Neural progenitor cell (in vitro differentiated cells): ENCODE measurements at places on chromosomes 5 and 9. TPM values are rescaled to one million over a fixed set of nuclear protein-coding genes. Genes with fewer than 3 reads are reported as not detected.
A peak's percentile ranks its signal among the peaks of the same experiment; 100 is the strongest.

ZDHHC11 gene
- total RNA-seq, result 0.92 and 9.5 TPM in 2 replicates

PHF24 gene
- 0.71 and 1.8 TPM in 2 replicates for total RNA-seq

SLC6A7 gene
- total RNA-seq, result not detected in 2 replicates

PLPP7 gene
- total RNA-seq, result 5.4 and 11.5 TPM in 2 replicates

CCDC171 gene
- total RNA-seq, result 6.1 and 9.3 TPM in 2 replicates

GLE1 gene
- 22.7 and 26.3 TPM in 2 replicates for total RNA-seq

CCDC192 gene
- 2.7 TPM in 1 of 2 replicates, not detected in the other for total RNA-seq

LCN1 gene
- not detected in 2 replicates for total RNA-seq

DNA sequence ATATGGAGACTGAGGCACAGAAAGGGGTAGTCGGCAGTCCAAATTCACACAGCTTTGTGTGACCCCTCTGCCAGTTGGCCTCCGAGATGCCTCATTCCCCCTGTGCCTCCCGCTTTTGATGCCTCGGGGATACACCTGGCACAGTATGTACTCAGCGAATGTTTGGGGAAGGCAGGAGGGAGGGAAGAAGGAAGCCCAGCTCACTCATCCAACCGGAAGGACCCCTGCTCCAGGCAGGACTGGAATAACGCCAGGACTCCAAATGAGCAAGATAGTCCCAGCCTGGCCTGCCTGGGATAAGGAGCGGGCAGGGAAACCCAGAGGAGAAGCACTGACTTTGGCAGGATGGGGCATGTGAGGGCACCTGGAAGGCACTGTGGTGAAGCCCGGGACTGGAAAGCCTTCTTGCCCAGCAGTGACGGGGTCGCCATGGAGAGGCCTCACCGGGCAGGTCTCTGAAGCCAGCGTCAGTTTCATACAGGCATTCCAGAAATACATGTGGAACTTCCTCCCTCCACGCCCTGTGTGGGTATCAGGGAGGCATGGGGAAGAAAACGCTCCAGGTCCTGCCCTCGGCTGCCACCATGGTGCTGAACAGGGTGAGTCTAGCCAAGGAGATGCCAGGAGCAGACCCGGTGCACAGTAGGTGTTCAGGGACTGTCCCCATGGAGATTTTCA lies 20.3 kb downstream of the LMX1B start:
- DNase-seq, result no peak

- no peak for DNase-seq
These were observed 202.2 kb downstream of the GABBR2 start for GRCh38 chr9:98506422-98507054.

DNA sequence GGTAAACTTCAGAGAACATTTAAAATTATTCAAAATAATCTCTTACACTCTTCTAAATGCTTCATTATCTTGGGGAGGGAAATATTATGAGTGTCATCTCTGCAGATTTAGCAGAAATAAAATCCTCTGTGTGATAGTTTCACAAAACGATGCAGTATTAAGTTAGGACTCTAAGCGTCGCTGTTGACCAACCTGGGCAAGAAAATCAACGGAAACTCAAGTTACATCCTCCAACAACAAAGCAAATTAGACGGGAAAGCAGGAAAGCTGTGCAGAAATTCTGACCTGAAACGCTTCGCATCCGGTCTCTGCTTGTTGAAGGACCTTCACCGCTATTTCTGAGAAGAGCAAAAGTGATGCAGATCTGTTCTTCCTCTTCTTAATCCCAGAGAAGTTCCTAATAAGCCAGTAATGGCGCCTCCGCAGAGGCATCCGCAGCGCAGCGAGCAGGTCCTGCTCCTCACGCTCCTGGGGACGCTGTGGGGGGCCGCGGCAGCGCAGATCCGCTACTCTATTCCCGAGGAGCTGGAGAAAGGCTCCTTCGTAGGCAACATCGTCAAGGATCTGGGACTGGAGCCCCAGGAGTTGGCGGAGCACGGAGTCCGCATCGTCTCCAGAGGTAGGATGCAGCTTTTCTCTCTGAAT lies at the start of gene PCDHGA6:
PCDHGA6 (plus strand) TSS at position 219 of the 645 bp plus-strand sequence; CDS start at position 412, 193 bp downstream.
- no peak for DNase-seq

DNA sequence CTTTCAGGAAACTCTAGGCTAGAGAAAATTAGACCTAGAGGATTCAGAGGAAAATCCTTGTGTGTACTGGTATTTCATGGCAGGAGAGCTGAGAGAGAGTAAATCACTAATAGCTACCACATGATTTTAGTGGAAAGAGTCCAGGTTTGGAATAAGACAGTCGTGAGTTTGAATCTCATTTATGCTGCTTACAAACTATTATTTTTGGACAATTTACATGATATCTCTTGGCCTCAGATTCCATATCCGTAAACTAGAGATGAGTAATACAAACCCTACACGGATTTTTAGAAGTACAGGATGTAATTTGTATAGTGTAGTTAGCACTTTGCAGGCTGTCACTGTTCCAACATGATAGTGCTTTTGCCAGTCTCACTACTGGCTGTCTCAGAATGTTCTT lies 2.7 kb downstream of the IL31RA start:
- no peak for DNase-seq

- DNase-seq, result no peak
These were observed 133.4 kb downstream of the GRIA1 start for GRCh38 chr5:153623751-153624450.

- DNase-seq, result no peak
These were observed 174.5 kb downstream of the AOPEP start for GRCh38 chr9:94901019-94901363.

- DNase-seq, result no peak
These were observed 555.1 kb upstream of the CTNND2 start for GRCh38 chr5:12459326-12459725.

DNA sequence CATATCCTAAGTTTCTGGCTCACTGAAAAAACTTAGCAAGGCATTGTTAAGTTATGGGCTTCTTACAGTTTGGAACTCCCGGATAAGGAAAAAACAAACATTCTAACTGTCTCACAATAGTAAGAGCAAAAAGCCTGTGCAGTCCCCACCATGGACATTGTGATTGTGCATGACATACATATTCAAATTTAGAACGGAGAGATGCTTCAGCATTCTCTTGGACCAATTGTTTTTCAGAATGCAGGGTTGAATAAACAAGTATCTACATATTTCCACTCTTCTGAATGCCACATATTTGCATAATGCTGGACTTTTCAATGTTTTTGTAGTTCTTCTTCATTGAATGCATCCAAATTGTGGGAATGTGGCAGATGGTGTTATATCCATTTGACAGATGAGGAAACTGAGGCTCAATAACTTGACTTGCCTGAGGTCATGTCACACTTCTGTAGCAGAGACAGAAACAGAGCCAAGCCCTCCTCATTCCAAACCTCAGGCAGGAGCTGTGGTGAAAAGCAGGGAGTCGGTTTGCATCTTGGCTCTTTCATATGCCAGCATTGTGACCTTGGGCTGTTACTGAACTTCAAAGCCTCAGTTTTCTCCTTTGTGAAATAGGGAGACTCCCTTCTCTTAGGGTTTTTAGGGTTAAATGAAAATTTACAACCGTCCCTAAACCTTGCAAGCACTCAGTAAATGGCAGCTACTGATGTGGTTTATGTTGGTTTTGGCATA lies 95.1 kb downstream of the IQGAP2 start:
- no peak for DNase-seq

DNA sequence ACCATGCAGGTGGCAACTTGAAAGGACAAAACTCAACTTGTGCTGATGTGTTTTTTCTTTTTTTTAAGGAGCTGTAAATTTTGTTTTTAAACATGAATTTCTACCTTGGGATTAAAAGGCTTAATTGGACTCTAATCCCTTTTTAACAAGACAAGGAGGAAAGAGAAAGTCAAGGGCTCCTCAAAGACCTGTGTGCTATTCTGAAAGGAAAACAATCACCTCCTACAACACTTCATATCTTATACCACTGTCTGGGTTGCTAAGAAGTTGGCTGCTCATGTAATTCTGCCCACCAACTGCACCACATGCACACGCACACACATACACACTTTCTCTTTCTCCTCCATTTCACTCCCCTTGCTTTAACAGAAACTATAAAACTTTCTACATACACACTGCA lies 78.6 kb downstream of the SH3RF2 start:
- no peak for DNase-seq

GRCh38 chr5:149397530-149397929 lies 18.4 kb upstream of the IL17B start:
- no peak for DNase-seq

DNA sequence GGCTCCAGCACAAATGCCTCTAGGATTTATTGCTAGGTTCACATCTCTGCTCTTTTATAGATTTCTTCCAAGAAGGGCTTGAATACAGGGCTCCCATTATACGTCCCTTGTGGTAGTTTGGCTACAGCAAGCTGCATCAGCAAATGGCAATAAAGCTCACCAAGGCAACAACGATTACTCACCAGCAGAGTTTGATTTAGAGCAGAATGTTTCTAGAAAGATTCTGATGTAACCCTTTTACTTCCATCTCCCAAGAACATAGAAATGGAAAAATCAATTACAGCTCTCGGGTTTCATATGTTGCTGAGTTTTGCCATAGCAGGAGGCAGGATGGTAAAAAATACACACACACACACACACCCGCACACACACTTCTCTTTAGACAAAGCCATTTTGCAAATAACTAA lies 124.2 kb upstream of the TNPO1 start:
- DNase-seq, result no peak

GRCh38 chr9:128845186-128845931 lies 15.8 kb upstream of the SPOUT1 start:
- DNase-seq, result peak; percentile 12

GRCh38 chr9:120592210-120592609 lies 12.2 kb upstream of the CDK5RAP2 start:
- DNase-seq, result no peak

- no peak for DNase-seq
These were observed 112.4 kb downstream of the ACER2 start for GRCh38 chr9:19521205-19521604.
